ENCODE measurements at places on chromosomes 4 and X. TPM values are rescaled to one million over a fixed set of nuclear protein-coding genes. Genes with fewer than 3 reads are reported as not detected.
A peak's percentile ranks its signal among the peaks of the same experiment; 100 is the strongest.

The IL3RA gene
- total RNA-seq, result not detected

The RFC1 gene
- total RNA-seq, result 61.1 TPM

DNA sequence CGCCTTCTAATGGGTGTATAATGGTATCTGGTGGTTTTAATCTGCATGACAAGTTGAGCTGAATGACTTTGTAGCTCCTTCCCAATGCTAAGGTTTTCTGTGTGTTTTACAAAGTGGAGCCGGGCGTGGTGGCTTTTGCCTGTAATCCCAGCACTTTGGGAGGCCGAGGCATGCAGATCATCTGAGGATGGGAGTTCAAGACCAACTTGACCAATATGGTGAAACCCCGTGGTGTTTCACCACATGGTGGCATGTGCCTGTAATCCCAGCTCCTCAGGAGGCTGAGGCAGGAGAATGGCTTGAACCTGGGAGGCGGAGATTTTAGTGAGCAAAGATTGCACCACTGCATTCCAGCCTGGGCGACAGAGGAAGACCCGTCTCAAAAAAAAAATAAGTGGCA lies 28.9 kb downstream of the ARFIP1 start:
- no peak overlapping the region for H3K27ac ChIP-seq
- peaks cover 24% of the 10 kb centered on the region for H3K36me3 ChIP-seq
- DNase-seq, result peak; percentile 48
- peak overlapping the region; percentile 61 for H3K4me3 ChIP-seq

DNA sequence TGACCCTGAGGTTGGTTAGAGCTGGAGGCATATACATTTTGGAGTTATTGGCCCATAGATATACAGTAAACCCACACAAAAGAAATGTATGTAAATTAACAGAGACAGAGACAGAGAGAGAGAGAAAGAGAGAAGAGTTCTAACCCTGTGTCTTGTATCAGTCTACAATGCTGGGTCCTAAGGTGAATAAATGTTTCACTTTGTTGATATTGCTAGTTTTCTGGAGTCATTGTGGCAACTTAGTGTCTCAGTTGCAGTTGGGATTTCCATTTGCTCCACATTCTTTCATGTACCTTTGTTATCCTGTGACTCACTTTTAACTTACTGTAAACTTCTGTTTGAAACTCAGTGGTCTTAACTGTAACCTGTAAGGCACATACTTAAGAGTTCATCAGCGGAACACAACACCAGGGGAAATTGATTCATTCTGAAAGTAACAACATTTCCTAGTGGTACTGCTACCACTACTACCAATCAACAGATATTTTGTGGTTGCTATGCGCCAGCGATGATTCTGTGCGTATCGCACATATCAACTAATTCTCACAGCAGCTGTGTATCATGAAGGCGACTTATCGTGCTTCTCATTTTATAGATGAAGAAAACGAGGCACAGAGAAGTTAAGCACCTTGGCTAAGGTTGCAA lies 38.5 kb upstream of the ETDA start:
- no peak for DNase-seq
- H3K27me3 ChIP-seq, result no peaks in the 10 kb centered on the region
- no peak overlapping the region for H3K4me3 ChIP-seq
- H3K4me1 ChIP-seq, result no peaks in the 10 kb centered on the region

GRCh38 chr4:177177541-177178081 lies 132.1 kb upstream of the NEIL3 start:
- no peak for DNase-seq
- no peaks in the 10 kb centered on the region for H3K36me3 ChIP-seq
- H3K4me3 ChIP-seq, result no peak overlapping the region
- no peaks in the 10 kb centered on the region for H3K27me3 ChIP-seq

GRCh38 chr4:32454482-32454881 lies 1734.3 kb downstream of the PCDH7 start:
- H3K4me3 ChIP-seq, result no peak overlapping the region
- H3K4me1 ChIP-seq, result no peaks in the 10 kb centered on the region
- no peaks in the 10 kb centered on the region for H3K36me3 ChIP-seq
